CD4-positive, alpha-beta T cell treated with Interleukin-17A for 4 hours (primary cell): ENCODE measurements at places on chromosomes 12 and 14.

- no peak for DNase-seq
These were observed 823 bp upstream of the TSPAN11 start for GRCh38 chr12:30925607-30926242.

GRCh38 chr12:52059582-52060497 is 8.6 kb downstream of the NR4A1 start:
- no peak for DNase-seq

DNA sequence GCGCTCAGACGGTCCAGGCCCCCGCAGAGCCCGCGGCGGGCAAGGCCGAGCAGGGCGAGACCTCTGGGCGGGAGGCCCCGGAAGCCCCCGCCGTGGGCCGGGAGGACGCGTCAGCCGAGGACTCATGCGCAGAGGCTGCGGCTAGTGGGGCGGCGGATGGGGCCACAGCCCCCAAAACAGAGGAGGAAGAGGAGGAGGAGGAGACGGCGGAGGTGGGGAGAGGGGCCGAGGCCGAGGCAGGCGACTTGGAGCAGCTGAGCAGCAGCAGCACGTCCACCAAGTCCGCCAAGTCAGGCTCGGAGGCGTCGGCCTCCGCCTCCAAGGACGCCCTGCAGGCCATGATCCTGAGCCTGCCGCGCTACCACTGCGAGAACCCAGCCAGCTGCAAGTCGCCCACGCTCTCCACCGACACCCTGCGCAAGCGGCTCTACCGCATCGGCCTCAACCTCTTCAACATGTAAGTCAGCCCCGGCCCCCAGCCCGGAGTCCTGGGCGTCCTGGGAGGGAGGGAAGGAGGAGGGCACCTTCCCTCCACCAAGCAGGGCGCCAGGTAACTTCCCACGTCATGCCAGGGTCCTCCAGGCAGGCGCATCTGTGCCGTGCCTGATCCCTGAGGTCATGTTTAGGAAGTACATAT is 72.4 kb downstream of the IQSEC3 start:
- peak; percentile 4 for DNase-seq

- no peak for DNase-seq
These were observed 263.9 kb upstream of the RTL1 start for GRCh38 chr14:101167428-101167827.

DNA sequence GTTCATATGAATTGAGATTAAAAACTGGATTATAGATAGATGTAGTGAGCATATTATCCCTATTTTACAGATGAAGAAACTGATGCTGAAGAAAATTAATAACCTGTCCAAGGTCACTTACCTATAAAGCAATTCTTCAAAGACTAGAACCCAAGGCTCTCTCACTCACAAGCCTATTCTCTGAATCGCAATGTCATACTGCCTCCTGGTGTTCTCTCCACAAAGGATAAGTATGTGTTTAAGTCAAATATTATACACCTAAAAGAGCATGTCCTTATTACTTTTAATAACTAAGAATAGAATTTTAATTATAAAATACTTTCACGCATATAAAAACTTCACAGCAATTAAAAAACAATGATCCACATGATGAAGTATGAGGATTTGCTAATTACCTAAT is 721.3 kb upstream of the USP15 start:
- no peak for DNase-seq

- no peak for DNase-seq
These were observed 63.1 kb upstream of the ARID2 start for GRCh38 chr12:45666396-45666795.

GRCh38 chr12:13241833-13242488 is 45.4 kb downstream of the EMP1 start:
- no peak for DNase-seq

- DNase-seq: no peak
These were observed 157.5 kb upstream of the ALG10B start for GRCh38 chr12:38159092-38159551.

DNA sequence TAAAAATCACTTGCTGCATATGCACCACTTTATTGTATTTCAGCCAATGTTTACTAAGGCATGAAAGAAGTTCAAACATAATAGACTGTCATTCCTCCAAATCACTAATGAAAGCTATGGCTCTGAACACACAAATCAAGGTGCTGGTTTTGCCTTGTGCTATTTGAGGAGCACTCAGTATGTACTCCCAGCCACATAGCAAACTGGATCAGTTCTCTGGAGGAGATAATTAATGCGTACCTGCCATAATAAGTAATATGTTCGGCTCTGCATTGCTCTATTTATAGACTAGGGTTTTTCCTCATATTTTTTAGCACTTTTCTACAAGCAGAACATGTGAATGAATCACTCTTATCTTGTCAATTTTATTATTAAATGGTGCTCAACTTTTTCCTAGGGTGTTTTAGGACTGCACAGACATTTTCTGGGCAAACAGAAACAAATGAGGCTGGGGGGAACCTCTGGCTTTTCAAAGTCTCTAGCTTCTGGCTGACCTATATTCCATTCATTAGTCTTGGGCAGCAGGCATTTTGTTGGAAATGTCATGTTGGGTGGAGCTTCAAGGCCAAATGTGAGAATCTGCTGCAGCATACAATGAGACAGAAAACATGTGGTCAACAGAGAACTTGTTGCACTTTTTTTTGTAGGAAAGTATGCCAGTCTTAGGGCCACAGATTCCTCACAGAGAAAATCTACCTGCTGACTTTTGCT is 88.4 kb downstream of the GRIP1 start:
- DNase-seq: no peak

GRCh38 chr12:95738024-95738611 is 52.4 kb downstream of the NTN4 start:
- DNase-seq: no peak
